ENCODE measurements at places on chromosomes 7 and 10.

- no peak for DNase-seq
Measured at GRCh38 chr10:69043931-69044531, 43.9 kb upstream of the SRGN start.

GRCh38 chr7:18499407-18500177 is 4.0 kb downstream of the HDAC9 start:
- DNase-seq = no peak

DNA sequence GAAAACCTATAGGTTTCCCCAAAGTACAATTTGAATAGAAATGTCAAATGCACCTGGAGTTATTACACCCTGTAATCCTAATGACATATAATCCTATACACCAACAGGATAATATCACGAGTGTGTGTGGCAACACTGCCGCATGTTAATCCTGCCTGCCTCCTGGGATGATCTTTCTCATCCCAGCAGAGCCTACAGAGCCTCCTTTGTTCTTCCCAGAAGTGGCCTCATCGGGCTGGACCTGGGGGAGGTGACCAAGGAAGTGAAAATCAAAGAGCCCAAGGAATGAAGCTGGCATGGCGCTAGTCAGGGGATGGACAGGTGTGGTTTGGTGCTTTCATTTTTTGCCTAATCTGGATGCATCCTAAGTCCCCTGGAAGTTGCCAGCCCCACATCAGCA is 29.5 kb upstream of the LEP start:
- DNase-seq = no peak

GRCh38 chr7:140261105-140261486 is 84.3 kb upstream of the KDM7A start:
- no peak for DNase-seq

- no peak for DNase-seq
Measured at GRCh38 chr7:29142021-29142727, 4.2 kb downstream of the CPVL start.

DNA sequence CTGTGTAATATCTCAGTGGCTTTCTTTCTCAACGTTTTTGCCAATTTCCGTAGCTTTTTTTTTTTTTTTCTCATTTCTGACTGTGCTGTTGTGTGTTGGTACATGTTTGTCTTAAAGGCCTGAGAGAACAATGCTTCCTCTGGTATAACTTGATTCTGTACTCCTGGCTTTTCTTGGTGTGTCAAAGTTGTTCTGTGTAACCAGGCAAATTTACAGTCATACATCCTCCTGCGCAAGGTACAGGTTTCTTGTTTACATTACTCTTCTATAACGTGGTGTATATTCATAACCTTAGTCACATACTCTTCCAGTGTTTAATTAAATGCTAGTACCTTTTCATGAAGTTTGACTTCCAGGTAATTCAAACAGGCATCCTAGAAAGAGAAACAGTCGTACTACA is 8.3 kb upstream of the ARHGAP12 start:
- DNase-seq = no peak

DNA sequence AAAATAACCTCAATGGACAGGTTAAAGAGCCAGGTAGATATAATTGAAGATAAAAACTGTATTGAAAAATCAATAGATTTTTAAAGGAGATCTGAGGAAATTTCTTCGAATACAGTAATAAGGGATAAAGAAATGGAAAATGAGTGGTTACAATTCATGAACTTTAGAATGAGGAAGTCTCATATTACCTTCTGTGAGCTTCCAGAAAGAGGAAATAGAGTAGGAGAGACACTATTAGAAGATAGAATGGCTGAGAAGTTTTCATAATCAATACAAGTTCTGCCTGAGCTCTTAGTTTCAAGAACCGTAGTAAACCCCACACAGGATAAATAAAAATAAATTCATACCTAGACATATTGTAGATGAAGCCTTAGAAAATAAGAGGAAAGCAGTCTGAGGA is 11.5 kb downstream of the SDK1 start:
- DNase-seq = no peak

GRCh38 chr10:89242345-89242684 is 9.3 kb downstream of the LIPA start:
- no peak for DNase-seq

GRCh38 chr10:7686351-7687171 is 16.6 kb upstream of the ITIH2 start:
- DNase-seq = no peak

DNA sequence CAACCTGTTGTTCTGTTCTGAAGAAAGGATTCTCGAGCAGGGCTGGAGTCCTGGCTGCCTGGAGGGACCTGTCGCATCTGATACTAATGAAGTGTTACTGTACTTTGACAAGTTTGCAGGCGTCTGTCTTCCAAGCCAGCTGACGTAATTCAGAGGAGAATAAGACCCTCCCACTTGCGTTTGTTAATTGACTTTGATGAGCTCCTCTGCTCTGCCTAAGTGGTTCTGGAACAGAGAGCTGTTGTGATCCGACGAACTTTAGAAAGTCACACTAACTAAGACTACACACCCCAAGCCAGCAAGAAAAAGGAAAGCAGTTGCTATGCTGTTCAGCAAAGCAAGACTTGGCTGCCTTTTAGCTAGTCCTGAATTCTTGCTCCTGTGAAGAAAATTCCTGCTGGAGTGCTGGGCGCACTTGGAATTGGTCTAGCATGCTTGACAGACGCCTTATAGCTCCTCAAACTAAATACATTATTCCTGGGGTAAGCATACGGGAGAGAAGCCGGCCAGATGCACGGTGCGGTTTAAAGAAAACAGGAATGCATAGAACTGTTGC is 200.3 kb downstream of the CACNB2 start:
- DNase-seq = peak; percentile 8

DNA sequence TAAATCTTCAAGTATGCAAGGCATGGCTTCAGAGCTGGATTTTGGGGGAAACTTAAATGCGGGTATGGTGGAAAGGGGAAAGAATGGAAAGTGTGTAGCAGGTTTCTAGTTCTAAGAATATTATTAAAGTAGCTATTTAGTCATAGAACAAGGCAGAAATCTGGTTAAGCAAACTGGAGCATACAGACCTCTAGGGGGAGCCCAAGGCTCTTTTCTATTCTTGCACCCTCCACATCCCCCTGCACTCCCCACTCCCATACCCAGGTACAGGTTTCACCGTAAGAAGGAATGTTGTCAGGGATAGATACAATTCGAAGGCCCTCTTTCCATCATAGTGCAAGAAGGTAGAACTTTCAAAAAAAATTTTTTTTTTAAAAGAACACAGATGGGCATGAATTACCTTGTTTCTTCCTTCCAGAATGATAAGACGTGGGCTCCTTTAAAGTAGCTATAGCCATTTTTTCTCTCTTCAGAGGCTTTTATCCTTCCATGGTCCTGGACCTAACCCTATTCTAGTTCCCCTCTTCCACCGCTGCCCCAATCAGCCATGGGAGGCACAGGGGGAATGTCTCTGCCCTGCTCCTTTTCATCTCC is 41.5 kb upstream of the SMIM30 start:
- peak; percentile 20 for DNase-seq

- DNase-seq = no peak
Measured at GRCh38 chr7:28479507-28479947, 67.2 kb downstream of the CREB5 start.

GRCh38 chr10:112517451-112517862 is 70.4 kb downstream of the VTI1A start:
- DNase-seq = no peak

DNA sequence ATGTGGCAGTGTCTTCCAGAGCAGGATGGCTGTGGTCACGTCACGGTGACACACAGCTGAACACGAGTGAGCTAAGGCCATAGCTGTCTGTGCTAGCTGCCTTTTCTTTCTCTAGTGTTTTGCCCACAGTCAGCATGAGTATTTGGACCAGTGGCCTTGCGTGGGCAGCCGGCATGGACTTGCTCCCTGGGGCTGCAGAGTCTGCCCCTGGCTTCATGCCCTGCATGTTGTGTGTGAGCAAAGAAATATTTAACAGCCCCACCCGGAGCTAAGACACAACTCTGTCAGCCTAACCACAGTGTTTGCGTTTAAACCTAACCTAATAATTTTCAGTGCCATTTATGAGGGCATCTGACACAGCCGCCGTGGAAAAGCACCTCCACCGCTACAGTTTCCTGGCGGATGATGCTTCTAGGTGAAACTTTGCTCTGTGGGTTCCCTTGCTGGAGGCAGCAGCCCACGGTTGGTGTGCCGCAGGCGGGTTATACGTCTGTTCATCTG is 14.6 kb downstream of the CHST12 start:
- DNase-seq = peak; percentile 22

GRCh38 chr7:95899919-95900513 is 127.7 kb downstream of the DYNC1I1 start:
- no peak for DNase-seq

Data from fibroblast of skin of right quadriceps (primary cell).